ENCODE measurements at places on chromosomes 16 and 17.

- DNase-seq = no peak
Observed at GRCh38 chr16:56965149-56966092, 3.7 kb downstream of the CETP start.

DNA sequence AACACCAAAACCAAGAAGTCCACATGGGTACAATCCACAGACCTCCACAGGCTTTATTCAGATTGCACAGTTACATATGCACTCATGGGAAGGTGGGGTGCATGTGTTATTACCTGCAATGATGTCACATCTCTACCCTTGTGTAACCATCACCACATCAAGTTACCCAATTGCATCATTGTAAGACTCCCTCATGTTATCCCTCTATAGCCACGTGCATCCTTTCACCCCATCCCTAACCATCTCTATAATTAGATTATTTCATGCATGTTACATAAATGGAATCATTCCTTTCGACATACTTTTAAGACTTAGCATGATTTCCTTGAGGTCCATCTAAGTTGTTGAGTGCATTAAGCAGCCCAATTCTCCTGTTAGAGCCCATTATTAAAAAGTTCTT is 408.2 kb upstream of the C16orf82 start:
- DNase-seq = no peak

DNA sequence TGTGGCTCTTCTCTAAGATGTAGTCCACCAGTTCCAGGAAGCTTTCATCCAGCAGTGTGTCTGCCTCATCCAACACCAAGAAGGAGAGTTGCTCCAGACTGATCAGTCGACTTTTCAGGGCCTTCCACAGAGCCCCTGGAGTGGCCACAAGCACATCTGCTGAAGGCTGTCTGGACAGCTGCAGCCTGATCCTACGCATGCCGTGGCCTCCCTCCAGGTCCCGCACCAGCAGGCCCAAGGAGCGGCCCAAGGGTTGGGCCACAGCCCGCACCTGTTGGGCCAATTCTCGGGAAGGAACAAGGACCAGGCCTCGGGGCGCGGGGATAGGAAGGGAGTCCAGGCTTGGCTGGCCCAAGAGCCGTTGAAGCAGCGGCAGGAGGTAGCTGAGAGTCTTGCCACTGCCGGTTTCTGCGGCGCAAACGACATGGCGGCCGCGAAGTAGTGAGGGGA is 729 bp downstream of the DDX28 start:
- DNase-seq = no peak

DNA sequence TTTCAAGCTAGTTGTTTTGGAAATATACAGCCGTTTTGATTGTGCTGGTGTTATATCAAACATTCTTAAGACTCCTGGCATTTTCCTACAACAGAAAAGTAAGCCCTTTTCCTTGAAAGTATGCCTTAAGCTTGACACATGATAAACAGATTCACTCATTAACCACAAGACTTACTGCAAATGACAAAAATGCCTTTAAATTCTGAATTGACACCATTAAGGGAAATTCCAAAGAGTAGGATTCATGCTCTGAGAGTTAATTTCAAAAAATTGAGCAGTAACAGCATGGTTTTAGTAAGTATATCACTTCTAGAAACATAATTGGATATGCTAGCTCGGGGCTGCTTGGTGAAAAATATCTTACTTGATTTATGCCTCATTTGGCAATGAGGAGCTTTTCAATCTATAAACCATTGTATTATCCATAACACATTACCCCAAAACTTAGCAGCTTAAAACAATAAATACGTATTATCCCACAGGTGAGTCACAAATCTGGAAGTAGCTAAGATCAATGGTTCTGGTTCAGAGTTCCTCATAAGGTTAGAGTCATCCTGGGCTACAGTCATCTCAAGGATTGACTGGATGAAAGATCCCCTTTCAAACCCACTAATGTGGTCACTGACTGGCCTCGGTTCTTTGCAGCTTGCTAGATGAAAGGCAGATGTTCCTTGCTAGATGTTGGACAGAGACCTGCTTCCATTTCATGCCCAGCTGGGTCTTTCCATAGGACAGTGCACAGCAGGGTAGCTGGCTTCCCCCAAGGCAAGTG is 8.2 kb upstream of the PHAF1 start:
- DNase-seq = no peak

DNA sequence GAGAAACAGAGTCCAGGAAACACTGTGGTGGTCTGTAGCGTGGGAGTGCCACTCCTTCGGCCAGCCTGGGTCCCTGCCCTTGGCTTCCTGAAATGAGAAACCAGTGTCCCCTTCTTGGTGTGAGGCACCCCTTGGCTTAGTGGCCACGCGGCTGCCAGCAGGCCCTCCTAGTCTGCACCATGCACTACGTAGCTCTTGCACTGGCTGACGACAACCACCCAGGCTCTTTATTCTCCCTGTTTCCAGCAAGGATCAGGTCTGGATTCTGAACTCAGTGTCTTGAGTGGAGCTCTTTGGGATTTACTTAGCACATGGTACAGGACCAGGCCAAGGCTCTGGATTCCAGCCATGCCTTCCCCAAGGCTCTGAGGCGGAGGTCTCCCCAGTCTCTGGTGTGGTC is 1.1 kb upstream of the SPEM3 start:
- DNase-seq = no peak

DNA sequence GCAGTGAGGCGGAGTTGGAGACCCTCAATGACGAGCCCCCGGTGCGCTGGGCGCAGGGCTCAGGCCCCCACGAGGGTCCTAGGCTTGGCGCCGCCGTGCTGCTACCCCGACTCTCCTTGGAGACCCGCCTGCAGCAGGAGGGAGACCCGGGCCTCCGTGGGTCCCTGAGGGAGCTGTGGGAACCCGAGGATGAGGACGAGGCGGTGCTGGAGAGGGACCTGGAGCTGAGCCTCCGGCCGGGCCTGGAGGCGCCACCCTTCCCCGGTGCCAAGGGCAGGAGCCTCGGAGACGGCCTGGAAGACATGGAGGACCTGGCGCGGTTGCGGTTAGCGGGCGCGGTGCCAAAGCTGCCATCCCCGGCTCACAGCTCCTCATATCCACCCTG is 2.3 kb downstream of the MYO15B start:
- DNase-seq = no peak

DNA sequence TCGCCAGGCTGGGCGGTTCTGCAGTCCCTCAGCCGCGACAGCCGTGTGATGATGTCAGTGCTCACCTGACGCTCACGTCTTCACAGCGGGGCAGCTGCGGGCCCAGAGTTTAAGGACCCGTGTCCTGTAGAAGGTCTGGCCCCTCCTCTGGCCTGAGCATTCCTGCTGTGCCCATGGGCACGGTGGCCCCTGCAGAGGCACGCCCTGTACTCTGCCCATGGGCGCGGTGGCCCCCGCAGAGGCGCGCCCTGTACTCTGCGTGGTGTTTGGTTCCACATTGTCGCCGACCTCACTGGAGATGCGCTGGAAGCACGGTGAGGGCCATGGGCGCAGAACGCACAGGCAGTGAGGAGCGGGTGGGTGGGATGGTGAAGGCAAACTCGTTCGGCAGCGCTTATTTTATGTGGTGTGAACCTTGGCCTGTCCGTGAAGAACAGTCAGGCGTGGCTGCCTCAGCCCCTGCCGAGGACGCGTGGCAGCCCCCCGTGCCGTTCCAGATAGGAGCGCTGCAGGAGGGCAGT is 122.0 kb downstream of the BANP start:
- no peak for DNase-seq

- DNase-seq = no peak
Observed at GRCh38 chr16:65782611-65783600, 583.6 kb upstream of the CDH5 start.

DNA sequence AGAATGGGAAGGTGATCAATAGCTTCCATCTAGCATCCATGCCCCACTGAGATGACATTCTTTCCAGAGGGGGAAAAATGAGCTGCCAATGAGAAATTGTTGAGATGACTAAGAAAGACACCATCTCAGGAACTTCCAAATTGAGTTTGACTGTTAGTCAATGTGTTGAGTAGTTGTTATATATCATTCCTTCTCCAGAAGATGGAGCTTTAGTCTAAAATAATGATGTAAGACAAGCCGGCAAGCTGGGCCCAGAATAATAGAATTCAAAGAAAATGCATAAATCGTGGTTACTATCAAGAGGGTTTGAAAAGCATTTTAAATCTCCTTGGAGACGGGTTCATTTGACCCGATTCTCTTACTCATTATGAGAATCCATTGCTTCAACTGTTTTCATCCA is 71.0 kb upstream of the ATF7IP2 start:
- no peak for DNase-seq

GRCh38 chr16:19745286-19746010 is 27.4 kb downstream of the IQCK start:
- no peak for DNase-seq

- DNase-seq = no peak
Observed at GRCh38 chr17:10837921-10838320, at the start of gene PIRT. TSS of gene PIRT (minus strand) at chr17:10838087. CDS start at chr17:10825645, 12,442 bp downstream.

DNA sequence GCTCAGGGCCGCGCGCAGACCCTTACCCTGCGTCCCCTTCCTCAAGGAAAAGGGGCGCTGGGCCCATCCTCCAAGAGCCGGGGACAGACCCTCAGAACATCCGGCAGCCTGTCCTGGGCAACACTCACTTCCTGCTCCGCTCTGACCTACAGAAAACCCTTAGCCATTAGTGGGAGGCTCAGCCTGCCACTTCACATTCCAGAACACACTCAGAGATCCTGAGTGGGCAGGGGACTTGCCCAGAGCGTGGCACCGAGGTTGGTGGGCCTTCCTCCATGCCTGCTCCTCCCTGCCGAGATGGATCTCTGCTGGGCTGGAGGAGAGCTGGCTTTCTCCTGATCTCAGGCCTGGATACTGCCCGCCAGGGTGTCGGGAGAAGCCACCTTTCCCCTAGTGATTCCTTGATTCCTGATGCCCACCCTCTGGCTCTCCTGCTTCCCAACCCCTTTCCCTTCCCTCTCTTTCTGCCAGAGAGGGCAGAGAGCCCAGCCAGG is 1.5 kb downstream of the SCARF1 start:
- DNase-seq = no peak

DNA sequence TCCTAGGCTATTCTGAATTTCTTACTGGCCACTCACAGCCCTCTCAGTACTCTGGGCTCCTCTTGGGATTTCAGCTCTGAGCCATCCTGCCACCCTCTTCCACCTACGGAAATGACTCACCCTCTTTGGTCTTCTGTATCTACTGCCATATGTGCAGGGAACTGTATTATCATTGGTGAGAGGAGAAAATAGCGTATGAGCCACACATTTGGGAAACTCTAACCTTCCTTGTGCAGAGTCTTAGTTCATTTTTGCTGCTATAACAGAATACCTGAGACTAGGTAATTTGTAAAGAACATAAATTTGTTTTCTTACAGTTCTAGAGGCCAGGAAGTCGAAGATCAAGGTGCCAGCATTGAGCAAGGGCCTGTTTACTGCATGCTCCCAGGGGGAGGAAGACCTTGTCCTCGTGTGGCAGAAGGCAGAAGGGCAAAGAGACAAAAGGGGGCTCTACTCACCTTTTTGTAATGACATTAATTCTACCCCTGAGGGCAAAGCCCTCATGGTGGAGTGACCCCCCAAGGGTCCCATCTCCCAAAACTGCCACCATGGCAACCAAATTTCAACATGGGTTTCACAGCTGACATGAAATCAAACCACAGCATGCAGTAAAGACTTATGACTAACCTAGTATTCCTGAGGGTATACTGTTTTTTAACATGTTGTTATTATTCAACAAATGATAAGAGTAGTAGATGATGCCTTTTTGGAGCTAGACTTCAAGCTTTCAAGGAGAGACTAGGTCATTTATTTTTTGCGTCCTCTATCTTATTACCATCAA is 191.8 kb downstream of the PRKCA start:
- no peak for DNase-seq

GRCh38 chr16:49972280-49972679 is 52.7 kb upstream of the CNEP1R1 start:
- no peak for DNase-seq

GRCh38 chr17:81309859-81310839 is 15.0 kb upstream of the SLC38A10 start:
- DNase-seq = no peak

DNA sequence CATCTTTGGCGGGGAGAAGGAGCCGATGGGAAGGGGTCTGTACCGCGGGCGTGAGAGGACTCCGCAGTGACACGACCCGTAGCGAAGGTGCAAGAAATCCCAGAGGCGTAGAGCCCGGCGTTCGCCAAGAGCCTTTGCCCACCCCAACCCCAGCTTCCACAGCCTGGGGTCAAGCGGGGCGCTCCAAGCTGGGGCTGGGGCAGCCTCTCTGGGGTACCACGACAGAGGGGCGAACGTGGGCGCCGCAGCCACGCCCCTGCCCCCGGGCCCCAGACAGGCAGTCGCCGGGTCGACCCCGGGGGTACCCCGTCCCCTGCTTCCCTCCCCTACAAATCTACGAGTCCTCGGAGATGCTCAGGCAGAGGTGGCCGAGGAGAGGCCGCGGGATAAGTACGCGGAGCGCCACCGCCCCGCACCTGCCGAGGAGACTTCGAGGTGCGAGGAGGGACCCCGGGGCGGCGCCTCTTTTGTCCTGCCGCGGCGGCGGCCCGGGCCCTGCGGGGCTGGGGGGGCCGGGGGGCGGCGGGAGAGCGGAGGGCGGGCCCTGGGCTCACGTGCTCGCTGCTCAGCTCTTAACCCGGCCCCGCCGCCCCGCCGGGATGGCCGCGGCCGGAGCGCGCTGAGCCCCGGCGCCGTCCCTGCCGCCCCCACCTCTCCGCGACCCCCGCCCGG is at the start of gene ADAM11:
Gene ADAM11, plus strand, starts transcription at position 575 of the 672 bp plus-strand sequence. CDS start 212 bp downstream, outside the sequence.
- DNase-seq = no peak

DNA sequence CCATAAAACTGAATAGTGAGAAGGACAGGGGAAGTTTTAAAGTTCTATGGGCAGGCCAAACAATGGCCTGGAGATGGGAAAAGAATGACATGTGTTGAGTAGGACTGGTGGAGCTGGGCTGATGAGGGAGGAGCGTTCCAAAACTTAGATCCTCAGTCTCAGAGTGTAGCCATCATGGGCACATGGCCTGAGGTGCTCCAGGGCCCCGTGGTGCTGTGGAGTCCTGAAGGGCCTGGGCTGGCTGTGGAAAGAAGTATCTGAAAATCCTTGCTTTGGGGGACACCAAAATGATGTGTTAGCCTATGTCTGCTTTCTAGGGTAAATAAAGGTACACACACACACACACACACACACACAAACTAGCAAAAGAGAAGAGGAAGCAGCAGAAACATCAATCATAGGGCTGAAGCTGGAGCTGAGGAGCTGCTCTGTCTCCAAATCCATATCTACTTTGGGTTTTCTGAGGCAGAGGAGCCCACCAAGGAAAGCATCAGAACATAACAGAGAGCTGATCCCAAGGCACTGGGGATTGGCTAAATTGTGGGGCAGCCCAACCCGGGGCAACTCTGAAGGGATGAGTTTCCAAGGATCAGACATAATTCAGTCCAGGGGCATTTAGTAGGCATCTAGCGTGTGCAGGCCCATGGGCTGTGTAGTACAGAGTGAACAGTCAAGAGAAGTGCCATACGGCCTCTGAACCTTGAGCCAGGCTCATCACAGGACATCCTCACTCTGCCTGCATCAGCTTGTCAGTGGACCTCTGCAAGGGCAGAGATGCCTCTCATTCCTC is 85.2 kb downstream of the C16orf78 start:
- DNase-seq = no peak

GRCh38 chr17:76262732-76263344 is 2.3 kb upstream of the UBALD2 start:
- no peak for DNase-seq

GRCh38 chr17:10737736-10738135 is 7.9 kb upstream of the TMEM220 start:
- no peak for DNase-seq

- no peak for DNase-seq
Observed at GRCh38 chr16:71288570-71288889, 672 bp downstream of the CMTR2 start.
